ENCODE measurements at places on chromosomes 3 and 15.

DNA sequence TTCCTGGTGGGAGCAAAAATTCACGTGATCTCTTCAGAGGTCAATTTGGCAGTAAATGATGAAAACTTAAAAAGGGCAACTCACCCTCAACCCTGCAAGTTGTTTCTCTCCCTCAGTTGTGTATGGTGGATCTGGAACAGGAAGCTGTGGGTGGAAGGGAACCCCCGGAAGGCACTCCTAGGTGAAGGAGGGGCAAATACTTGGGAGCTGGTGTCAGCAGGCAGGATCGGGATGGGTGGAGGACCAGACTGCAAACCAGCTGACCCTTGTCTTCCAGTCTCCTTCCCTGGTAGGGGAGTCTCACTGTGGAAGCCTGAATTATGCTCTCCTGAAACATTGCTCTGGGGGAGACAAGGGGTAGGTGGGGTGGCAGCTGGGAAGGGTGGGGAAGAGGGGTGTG is 33.5 kb downstream of the PRR23E start:
- no peak for DNase-seq

DNA sequence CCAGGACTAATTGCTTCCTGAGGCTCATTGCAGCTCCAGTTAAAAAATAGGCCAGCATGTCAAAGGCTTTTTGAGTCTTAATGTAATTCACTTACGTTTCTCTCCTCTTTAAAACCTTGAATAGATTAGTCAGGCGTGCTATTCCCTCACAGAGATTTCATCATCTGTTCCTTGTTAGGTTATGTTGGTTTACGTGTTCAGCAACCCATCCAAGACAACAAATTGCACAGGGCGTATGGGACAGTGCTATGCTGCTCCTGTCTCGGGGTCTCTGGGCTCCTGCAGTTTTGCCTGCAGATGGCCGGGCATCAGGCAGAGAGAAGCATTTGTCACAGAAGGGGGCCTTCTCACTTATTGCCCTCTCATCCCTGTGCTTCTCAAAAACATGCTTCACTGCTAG is 117.1 kb downstream of the CHDH start:
- no peak for DNase-seq

DNA sequence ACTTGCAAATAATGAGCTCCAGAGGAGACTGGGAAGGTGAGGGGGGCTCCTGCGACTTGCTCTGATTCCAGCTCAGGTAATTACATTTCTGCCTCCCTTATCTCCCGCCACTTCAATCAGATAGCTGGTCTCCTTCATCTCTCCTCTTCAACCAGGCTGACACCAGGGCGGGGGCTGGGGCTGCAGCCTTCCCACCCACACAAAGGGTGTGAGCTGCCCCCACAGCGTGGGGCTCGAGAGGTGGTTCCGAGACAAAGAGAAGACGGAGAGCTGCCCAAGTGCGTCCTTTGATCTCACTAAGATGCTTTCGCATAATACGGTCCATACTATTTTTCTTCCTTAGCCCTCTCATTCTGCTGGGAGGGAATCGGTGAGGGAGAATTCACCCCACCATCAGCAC is 139.7 kb downstream of the NSMCE3 start:
- DNase-seq: no peak

DNA sequence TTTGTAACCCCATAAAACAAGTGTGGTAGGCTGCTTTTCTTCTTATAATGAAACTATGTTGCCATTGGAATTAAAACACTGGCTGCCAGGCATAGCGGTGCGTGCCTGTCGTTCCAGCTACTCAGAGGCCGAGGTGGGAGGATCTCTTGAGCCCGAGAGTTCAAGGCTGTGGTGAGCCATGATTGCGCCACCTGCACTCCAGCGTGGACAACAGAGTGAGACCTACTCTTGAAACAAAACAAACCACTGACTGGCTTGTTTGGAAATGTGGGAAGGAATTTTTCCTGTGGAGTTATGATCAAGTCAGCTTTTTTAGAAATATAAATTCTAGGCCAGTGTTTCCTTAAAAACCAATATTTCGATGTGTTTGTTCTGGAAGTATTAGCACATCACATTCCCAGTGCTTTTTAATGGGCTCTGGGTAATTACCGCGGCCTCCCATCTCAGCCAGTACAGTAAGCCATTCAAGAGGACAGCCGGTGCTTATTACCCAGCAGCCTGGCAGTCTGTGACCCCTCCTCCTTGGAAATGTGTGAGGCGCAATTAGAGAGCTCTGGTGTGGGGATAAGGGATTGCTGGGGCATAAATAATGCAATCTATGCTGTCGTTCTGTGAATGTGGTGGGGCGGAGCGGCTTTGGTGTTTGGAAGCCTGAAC is 58.3 kb upstream of the TRAK1 start:
- peak; percentile 28 for DNase-seq

- DNase-seq: peak; percentile 79
These were observed 8.8 kb upstream of the B3GNT5 start for GRCh38 chr3:183244219-183244618.

GRCh38 chr15:50496692-50497091 is 49.8 kb downstream of the USP50 start:
- no peak for DNase-seq
